ENCODE measurements at places on chromosomes 6 and 20.

GRCh38 chr20:4160761-4161305 lies 145.5 kb upstream of the RNF24 start:
- no peaks in the 10 kb centered on the region for H3K36me3 ChIP-seq
- no peak overlapping the region for H3K4me3 ChIP-seq
- no peaks in the 10 kb centered on the region for H3K27me3 ChIP-seq
- peaks cover 12% of the 10 kb centered on the region for H3K4me1 ChIP-seq
- DNase-seq = no peak

- no peak overlapping the region for H3K27ac ChIP-seq
- no peak for DNase-seq
- H3K4me3 ChIP-seq = no peak overlapping the region
- H3K36me3 ChIP-seq = no peaks in the 10 kb centered on the region
Observed at GRCh38 chr20:58808271-58809046, 42.2 kb downstream of the GNAS-AS1 start.

- no peaks in the 10 kb centered on the region for H3K27me3 ChIP-seq
- no peaks in the 10 kb centered on the region for H3K36me3 ChIP-seq
- no peaks in the 10 kb centered on the region for H3K4me1 ChIP-seq
- DNase-seq = no peak
- no peak overlapping the region for H3K4me3 ChIP-seq
- no peak overlapping the region for H3K27ac ChIP-seq
Observed at GRCh38 chr6:69164564-69165229, 529.6 kb downstream of the ADGRB3 start.

DNA sequence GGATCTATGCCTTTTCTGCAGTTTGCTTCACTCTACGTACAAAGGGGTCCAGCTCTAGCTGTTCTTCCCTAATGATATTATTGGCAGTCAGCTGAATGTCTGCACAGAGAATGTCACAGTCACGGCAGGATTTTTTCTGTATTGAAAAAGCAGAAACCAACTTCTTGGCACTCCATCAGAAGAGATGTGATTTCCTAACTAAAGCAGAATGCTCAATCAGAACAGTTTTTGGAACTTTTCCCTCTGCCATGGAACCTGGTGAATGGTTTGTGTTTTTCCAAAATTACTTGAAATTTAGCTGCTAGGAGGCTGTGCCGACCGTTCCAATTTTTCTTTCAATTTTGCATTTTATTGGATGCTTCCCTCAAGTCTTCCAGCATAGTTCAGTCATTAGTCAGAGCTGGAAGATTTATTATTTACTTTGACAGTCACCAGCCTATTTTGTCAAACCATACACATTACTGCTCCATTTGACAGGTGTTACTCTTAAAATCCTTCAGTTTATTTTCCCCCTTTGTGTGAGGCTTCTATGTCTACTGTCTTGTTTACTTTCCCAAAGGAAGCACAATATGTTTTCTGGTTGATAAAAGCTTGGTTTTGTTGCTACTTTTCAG lies 259.6 kb upstream of the EPHA7 start:
- no peaks in the 10 kb centered on the region for H3K4me1 ChIP-seq
- H3K36me3 ChIP-seq = no peaks in the 10 kb centered on the region
- H3K4me3 ChIP-seq = no peak overlapping the region
- DNase-seq = no peak
- no peak overlapping the region for H3K27ac ChIP-seq
- H3K27me3 ChIP-seq = no peaks in the 10 kb centered on the region

- H3K36me3 ChIP-seq = no peaks in the 10 kb centered on the region
- DNase-seq = no peak
- H3K4me1 ChIP-seq = peaks cover 5% of the 10 kb centered on the region
- no peaks in the 10 kb centered on the region for H3K27me3 ChIP-seq
- no peak overlapping the region for H3K27ac ChIP-seq
Observed at GRCh38 chr20:5663396-5663795, 86.8 kb upstream of the SHLD1 start.

DNA sequence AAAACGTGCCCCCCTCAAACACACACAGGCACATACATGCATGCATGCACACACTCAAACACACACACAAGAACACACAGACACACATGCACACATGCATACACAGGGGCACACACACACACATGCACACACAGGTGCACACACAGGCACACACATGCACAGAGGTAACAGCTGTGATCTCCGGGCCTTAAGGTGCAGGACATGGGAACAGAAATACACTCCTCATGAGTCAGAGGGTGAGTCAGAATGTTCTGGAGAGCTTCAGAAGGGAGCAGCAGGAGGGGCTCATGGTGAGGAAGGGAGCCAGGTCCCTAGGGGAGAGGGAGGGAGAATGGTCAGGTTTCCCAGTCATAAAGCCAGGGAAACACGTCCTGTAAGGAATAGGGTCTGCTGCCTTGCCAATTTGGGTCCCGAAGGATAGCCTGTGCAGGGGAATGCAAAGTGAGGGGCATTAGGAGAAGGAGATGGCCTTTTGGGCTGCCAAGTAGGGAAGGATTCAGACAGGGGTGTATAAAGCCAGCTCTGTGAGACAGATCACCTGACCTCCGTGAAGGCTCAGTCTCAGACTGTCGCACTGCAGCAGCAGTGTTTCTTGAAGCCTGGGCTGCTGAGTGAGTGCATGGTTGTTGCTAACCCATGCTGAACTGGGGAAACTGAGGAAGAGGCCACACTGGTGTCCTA lies 123.9 kb downstream of the MAFB start:
- H3K36me3 ChIP-seq = no peaks in the 10 kb centered on the region
- no peaks in the 10 kb centered on the region for H3K4me1 ChIP-seq
- DNase-seq = no peak
- no peak overlapping the region for H3K27ac ChIP-seq
- H3K4me3 ChIP-seq = no peak overlapping the region
- no peaks in the 10 kb centered on the region for H3K27me3 ChIP-seq

DNA sequence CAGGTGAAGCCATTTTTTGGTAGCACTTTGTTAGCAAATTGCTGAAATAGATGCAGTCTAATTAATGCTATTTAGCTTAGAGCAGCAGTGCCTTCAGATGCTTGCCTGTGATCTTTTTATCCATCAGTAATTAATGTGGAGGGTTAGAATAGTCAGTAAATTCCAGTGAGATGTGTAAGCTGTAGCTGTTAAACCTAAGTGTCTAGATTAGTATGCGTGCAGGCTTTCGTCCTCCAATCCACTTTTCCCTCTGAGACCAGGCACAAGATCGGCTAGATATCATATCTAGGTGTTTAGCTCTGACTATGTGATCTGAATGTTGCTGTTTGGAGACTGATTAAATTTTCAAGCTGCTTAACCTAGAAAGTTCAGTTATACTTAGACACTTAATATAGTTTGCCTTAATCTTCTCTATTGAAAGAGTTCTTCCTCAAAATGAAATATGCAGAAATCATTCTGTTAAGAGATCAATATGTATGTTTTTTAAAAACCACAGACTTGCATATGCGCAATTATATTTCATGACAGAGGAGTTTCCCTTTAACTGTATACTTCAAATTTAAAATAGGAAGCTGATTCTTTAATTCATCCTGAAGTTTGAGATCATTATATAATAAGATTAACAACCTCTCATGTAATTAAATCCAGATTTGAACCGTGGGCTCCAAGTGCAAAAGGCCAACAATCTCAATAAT lies 41.2 kb downstream of the XRN2 start:
- H3K36me3 ChIP-seq = peaks cover 73% of the 10 kb centered on the region
- no peak overlapping the region for H3K27ac ChIP-seq
- H3K4me1 ChIP-seq = no peaks in the 10 kb centered on the region
- H3K4me3 ChIP-seq = no peak overlapping the region

GRCh38 chr6:13044896-13045295 lies 283.4 kb downstream of the TBC1D7 start:
- no peak overlapping the region for H3K4me3 ChIP-seq
- no peak for DNase-seq
- H3K27ac ChIP-seq = no peak overlapping the region
- no peaks in the 10 kb centered on the region for H3K27me3 ChIP-seq

- H3K36me3 ChIP-seq = no peaks in the 10 kb centered on the region
- no peak for DNase-seq
- H3K4me3 ChIP-seq = no peak overlapping the region
- no peaks in the 10 kb centered on the region for H3K4me1 ChIP-seq
Observed at GRCh38 chr6:14583826-14584225, 466.3 kb downstream of the CD83 start.

- H3K27me3 ChIP-seq = no peaks in the 10 kb centered on the region
- H3K36me3 ChIP-seq = peaks cover 40% of the 10 kb centered on the region
- no peaks in the 10 kb centered on the region for H3K4me1 ChIP-seq
- H3K27ac ChIP-seq = no peak overlapping the region
- no peak for DNase-seq
Observed at GRCh38 chr6:63582579-63583231, 10.4 kb downstream of the LOC128125822 start.

- no peak for DNase-seq
- no peaks in the 10 kb centered on the region for H3K36me3 ChIP-seq
- H3K27ac ChIP-seq = no peak overlapping the region
Observed at GRCh38 chr6:156848533-156848932, 71.4 kb downstream of the ARID1B start.

- no peaks in the 10 kb centered on the region for H3K4me1 ChIP-seq
- H3K27ac ChIP-seq = no peak overlapping the region
- peaks cover 21% of the 10 kb centered on the region for H3K27me3 ChIP-seq
- H3K4me3 ChIP-seq = no peak overlapping the region
Observed at GRCh38 chr6:27650620-27651370, 177.9 kb upstream of the ZNF184 start.

- no peaks in the 10 kb centered on the region for H3K4me1 ChIP-seq
- H3K27me3 ChIP-seq = no peaks in the 10 kb centered on the region
- H3K27ac ChIP-seq = no peak overlapping the region
- H3K4me3 ChIP-seq = no peak overlapping the region
Observed at GRCh38 chr6:126429866-126430265, 90.0 kb downstream of the CENPW start.

- H3K27me3 ChIP-seq = no peaks in the 10 kb centered on the region
- no peak overlapping the region for H3K4me3 ChIP-seq
- peaks cover 4% of the 10 kb centered on the region for H3K4me1 ChIP-seq
- H3K27ac ChIP-seq = no peak overlapping the region
Observed at GRCh38 chr6:34527751-34528670, 28.1 kb downstream of the SPDEF start.

- no peak for DNase-seq
- H3K27ac ChIP-seq = no peak overlapping the region
- no peaks in the 10 kb centered on the region for H3K27me3 ChIP-seq
- no peaks in the 10 kb centered on the region for H3K4me1 ChIP-seq
Observed at GRCh38 chr20:23697947-23698346, 9.1 kb upstream of the CST4 start.

DNA sequence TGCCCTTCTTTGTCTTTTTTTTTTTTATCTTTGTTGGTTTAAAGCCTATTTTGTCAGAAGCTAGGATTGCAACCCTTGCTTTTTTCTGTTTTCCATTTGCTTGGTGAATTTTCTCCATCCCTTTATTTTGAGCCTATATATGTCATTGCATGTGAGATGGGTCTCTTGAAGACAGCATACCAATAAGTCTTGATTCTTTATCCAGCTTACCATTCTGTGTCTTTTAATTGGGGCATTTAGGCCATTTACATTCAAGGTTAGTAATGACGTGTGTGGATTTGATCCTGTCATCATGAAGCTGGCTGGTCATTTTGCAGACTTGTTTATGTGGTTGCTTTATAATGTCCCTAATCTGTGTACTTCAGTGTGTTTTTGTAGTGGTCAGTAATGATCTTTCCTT lies 9.5 kb upstream of the TSPYL4 start:
- no peaks in the 10 kb centered on the region for H3K27me3 ChIP-seq
- no peaks in the 10 kb centered on the region for H3K4me1 ChIP-seq
- H3K27ac ChIP-seq = no peak overlapping the region
- no peak overlapping the region for H3K4me3 ChIP-seq

GRCh38 chr6:45491048-45491735 lies 113.5 kb upstream of the SUPT3H start:
- no peak overlapping the region for H3K4me3 ChIP-seq
- H3K27me3 ChIP-seq = no peaks in the 10 kb centered on the region
- DNase-seq = no peak
- peaks cover 12% of the 10 kb centered on the region for H3K36me3 ChIP-seq

DNA sequence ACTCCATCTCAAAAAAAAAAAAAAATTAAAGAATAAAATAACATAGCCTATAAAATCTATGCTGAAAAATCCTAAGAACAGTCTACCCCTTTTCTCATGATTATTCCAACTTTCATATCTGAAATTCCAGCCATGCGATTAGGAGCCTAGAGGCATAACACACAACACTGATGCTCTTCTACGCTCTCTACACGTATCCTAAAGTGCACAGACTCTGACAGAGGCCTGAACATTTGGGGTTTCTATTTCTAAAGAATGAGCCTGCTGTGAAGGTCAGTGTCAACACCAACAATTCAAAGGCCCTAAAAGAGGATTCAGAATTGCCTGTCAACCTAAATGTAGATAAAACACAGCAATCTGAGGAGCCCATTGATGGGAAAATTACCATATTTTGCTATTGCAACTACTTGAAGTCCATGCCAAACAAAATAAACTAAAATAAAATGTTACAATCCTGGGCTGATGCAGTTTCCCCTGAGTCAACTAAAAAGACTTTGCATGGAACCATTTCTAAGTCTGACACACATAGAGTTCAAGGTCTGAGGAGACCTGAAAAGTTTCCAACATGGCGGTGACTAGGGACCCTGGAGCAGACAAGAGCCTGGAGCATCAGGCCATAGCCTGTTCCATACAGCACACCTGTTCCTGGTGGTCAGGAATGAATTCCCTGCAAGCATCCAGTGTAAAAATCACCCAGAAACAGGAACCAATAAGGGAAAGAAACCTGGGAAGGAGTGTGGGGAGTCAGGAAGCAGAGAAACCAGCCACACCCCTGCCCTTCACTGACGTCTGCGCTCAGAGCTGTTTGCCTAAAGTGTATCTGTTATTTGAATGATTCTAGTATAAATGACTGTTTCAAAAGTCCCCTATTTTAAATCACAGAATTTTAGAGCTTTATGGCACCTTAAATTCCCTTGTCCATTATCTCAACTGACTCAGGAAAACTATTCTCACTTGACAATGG lies 11.8 kb downstream of the NINL start:
- H3K4me1 ChIP-seq = no peaks in the 10 kb centered on the region
- H3K27me3 ChIP-seq = no peaks in the 10 kb centered on the region
- H3K4me3 ChIP-seq = no peak overlapping the region
- H3K27ac ChIP-seq = no peak overlapping the region

- no peak overlapping the region for H3K4me3 ChIP-seq
- no peaks in the 10 kb centered on the region for H3K27me3 ChIP-seq
- H3K4me1 ChIP-seq = no peaks in the 10 kb centered on the region
- H3K36me3 ChIP-seq = no peaks in the 10 kb centered on the region
Observed at GRCh38 chr6:128836761-128837160, 46.2 kb upstream of the LAMA2 start.

DNA sequence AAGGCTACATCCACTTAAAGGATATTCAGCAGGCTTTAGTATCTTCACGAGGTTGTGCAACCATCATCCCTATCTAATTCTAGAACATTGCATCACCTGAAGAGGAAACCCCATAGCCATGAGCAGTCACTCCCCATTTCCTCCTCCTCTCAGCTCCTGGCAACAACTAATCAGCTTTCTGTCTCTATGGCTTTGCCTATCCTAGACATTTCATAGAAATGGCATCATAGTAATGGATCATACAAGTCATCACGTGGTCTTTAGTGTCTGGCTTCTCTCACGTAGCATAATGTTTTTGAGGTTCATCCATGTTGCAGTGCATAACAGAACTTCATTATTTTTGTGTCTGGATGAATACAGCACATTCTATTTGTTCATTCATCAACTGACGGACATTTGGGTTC lies 20.5 kb downstream of the SNAI1 start:
- H3K4me1 ChIP-seq = no peaks in the 10 kb centered on the region
- H3K27ac ChIP-seq = no peak overlapping the region
- DNase-seq = no peak
- H3K27me3 ChIP-seq = no peaks in the 10 kb centered on the region

Data from effector memory CD4-positive, alpha-beta T cell (primary cell).